ENCODE measurements at places on chromosomes 11 and 22. TPM values are rescaled to one million over a fixed set of nuclear protein-coding genes. Genes with fewer than 3 reads are reported as not detected.

SCN4B gene
- total RNA-seq: not detected

SGSM1 gene
- 2.4 TPM for total RNA-seq

DTX4 gene
- 1.1 TPM for total RNA-seq

MYBPC3 gene
- total RNA-seq: not detected

VWCE gene
- 0.16 TPM for total RNA-seq

SOX10 gene
- total RNA-seq: not detected

GRCh38 chr22:38294193-38294592, 21.4 kb upstream of the TMEM184B start:
- H3K4me1 ChIP-seq: no peaks in the 10 kb centered on the region
- peaks cover 60% of the 10 kb centered on the region for H3K36me3 ChIP-seq
- DNase-seq: no peak

GRCh38 chr11:124533626-124534025, 9.8 kb downstream of the OR8B12 start:
- H3K36me3 ChIP-seq: no peaks in the 10 kb centered on the region
- no peak for DNase-seq
- no peaks in the 10 kb centered on the region for H3K27me3 ChIP-seq
- H3K27ac ChIP-seq: no peak overlapping the region

DNA sequence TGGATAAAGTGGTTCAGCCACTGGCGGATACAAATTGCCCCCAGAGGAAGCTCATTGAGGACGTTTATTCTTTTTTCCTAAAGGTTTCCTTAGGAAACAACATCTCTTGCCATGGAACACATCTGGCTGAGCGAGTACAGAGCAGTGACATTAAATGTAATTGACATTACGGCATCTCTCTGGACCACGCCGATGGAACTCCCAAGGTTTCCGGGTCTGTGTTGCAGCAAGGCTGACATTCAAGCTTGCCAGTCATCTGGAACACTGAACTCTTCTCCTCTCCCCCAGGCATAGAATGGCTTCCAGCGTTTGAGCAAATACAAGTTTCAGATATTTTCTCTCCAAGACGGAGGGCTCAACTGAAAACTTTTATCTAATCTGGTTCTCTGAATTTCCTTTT, 42.1 kb downstream of the CLMP start:
- H3K36me3 ChIP-seq: no peaks in the 10 kb centered on the region
- no peaks in the 10 kb centered on the region for H3K27me3 ChIP-seq
- H3K4me3 ChIP-seq: no peak overlapping the region
- no peak for DNase-seq
- H3K4me1 ChIP-seq: no peaks in the 10 kb centered on the region

GRCh38 chr22:40238425-40239344, 61.0 kb downstream of the TNRC6B start:
- peaks cover 43% of the 10 kb centered on the region for H3K4me1 ChIP-seq
- H3K4me3 ChIP-seq: no peak overlapping the region
- H3K27ac ChIP-seq: no peak overlapping the region
- no peaks in the 10 kb centered on the region for H3K27me3 ChIP-seq

DNA sequence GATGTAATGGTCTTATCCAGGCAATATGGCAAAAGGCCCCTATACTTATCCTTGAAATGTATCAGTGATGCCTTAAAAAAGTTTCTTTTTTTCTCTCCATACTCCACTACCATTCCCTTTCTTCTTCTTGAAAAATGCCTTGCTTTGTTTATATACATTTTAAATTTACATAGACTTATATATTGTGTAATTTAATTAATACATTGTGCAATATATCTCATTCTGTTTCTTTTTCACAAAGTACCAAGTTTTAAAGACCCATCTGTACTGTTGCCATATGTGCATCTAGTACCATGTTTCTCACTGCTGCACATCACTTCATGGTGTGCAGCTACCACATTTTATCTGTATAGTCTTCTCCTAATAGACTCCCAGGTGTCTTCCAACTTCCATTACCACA, 7.5 kb downstream of the MMP8 start:
- DNase-seq: no peak
- H3K36me3 ChIP-seq: no peaks in the 10 kb centered on the region
- H3K27ac ChIP-seq: no peak overlapping the region
- no peaks in the 10 kb centered on the region for H3K27me3 ChIP-seq
- H3K4me3 ChIP-seq: no peak overlapping the region

DNA sequence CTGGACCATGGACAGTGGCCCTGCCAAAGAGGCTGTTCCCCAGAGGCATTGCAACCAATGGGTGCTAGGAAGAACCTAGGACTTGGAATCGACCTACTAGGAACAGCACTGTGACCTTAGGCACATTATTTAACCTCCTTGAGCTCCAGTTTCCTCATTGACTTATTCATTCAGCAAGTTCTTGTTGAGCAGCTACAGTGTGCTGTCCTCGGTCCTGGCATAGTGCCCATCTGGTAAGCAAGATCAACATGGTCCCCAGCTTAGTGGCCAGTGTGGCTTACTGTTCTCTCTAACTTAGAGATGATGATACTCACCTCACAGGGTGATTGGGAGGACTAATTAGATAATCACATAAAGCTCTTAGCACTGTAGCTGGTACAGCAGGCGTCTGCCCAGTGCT, 8.2 kb downstream of the ABCG4 start:
- no peaks in the 10 kb centered on the region for H3K4me1 ChIP-seq
- no peak overlapping the region for H3K4me3 ChIP-seq

- H3K36me3 ChIP-seq: no peaks in the 10 kb centered on the region
- H3K4me1 ChIP-seq: peaks cover 14% of the 10 kb centered on the region
- no peaks in the 10 kb centered on the region for H3K27me3 ChIP-seq
- peak overlapping the region; percentile 44 for H3K27ac ChIP-seq
- H3K4me3 ChIP-seq: peak overlapping the region; percentile 58
Measured at GRCh38 chr22:37808294-37808657, 542 bp downstream of the GCAT start.

DNA sequence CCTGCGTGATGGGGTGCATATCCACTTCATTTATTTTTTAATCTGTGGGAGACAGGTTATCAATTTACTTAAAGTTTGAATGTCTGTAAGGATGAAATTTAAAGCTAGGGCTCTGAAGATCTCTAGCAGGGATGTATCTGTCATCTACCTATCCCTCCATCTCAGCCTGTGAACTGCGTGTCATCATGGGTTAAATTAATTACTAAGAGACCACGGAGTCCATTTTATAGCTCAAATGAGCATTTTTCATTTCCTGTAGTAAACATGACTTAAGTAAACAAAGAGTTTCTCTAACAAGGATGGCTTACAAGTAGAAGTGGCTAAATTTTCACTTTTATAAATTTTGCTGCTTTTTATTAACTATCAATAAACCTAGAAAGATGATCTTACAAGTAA, 2.9 kb upstream of the GLB1L3 start:
- H3K27ac ChIP-seq: no peak overlapping the region
- no peak for DNase-seq
- peaks cover 30% of the 10 kb centered on the region for H3K4me1 ChIP-seq
- H3K27me3 ChIP-seq: no peaks in the 10 kb centered on the region
- H3K36me3 ChIP-seq: no peaks in the 10 kb centered on the region

All from naive thymus-derived CD4-positive, alpha-beta T cell (primary cell).